ENCODE measurements at places on chromosomes 4 and X.
A peak's percentile ranks its signal among the peaks of the same experiment; 100 is the strongest.

GRCh38 chr4:128980816-128981326, 112.5 kb downstream of the SCLT1 start:
- no peak for DNase-seq

DNA sequence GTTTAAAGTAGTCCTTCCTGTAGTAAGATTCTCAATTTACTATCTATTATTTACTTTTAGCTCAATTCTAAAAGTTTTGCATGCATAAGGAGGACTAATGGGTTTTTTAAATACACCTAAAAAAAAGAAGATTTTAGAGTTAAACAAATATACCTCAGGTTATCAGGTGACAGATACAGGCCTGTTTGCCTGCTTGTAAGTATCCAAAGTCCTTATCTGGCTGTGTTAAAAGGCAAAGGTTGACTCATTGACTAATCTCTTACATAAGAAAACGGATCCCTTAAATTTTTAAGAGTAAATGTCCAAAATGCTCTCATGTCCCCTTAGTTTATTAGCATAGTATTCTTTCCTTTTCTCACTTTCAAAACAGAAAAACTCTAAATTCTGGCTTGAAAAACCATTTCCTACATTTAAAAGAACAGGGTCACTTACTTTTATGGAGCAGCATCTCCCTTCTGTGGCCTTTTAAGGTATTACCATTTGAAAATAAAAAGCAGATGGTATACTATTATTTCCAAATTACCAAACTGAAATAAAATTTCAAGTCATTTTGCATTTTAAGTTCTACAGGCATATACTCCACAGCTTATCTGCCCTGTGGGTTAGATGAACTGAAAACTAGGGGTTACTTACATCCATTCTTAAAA, 4.5 kb downstream of the CBR4 start:
- no peak for DNase-seq

DNA sequence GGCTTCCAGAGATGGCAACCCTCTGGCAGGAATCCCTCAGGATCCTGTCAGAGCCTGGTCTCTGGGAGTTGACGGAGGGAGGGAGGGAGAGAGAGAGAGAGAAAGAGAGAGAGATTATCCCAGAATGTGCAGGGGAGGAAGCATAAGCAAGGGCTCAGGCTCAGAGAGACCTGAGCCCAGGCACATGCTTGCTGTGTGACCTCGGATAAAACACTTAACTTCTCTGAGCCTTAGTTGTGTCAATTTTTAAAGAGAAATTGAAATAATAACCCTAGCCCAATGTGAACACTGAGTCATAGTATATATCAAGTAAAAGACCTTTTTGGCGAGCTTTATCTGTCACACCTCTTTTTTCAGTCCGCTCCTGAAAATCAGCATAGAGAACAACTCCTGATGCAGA, 473 bp upstream of the USP51 start:
- no peak for DNase-seq

DNA sequence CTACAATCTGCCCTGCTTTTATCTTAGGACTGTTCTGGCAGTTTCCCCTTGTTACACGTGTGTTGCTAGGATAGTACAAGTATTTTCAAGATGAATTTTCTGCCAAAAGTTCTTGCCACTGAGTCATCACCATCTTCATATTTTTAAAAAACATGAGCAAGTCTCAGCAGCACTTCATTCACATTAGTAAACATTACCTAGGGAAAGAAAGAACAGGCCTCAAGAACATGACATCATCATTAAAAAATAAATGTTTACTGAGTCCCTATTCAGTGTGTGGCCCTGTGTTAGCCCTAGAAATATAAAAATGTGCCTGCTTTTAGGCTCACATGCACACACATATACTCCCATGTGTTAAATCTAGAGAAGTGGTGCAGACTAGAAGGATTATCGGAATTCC, 18.7 kb upstream of the GPC3 start:
- no peak for DNase-seq

DNA sequence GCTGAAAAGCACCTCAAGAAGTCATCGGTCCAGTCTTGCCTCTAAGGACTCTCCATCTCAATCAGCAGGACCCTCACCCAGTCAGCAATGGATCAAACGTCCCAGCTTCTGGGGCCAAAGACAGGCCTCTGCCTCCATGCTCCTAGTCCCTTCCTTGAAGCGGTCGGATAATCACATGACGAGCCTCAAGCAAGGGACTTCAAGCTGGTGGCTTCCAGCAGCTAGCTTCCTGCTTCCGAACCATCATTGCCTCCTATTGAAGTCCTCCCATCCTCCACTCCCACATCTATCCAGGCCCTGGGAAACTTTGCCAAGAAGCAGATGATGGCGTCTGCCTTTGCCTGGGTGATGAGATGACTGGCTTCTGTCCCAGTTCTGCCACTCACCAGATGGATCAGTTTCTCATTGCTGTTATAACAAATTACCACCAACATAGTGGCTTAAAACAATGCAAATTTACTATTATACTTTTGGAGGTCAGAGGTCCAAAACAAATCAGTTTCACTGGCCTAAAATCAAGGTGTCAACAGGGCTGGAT, 135.2 kb upstream of the MAMLD1 start:
- no peak for DNase-seq

GRCh38 chr4:42330002-42330592, 67.2 kb upstream of the SHISA3 start:
- no peak for DNase-seq

- DNase-seq = no peak
Observed at GRCh38 chr4:147820975-147821374, 89.1 kb downstream of the ARHGAP10 start.

- peak; percentile 53 for DNase-seq
Observed at GRCh38 chrX:136780763-136781162, at the start of gene ARHGEF6. TSS of gene ARHGEF6 (minus strand) at chrX:136780932. CDS start at chrX:136780882, 50 bp downstream.

- DNase-seq = no peak
Observed at GRCh38 chr4:107939307-107939706, 8.0 kb downstream of the CYP2U1 start.

GRCh38 chr4:17060230-17060629, 161.8 kb upstream of the LDB2 start:
- DNase-seq = no peak

DNA sequence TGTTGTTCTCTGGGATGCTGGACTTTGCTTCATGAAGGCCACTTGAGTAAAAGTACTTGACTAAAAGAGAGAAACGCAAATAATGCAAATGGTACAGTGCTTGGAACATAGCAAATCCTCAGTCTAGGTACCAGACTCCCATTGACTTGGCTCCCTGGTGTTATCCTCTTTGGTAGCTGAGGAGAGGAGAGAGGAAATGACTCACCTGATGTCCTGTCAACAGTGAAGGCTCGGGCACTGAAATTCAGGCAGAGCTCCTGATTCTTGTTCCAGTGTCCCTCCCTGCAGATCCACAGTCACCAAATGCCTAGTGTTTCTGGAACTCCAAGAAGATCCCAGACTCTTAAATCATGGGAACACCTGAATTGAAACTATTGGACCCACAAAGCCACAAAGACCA, 22.5 kb upstream of the TCEAL4 start:
- no peak for DNase-seq

DNA sequence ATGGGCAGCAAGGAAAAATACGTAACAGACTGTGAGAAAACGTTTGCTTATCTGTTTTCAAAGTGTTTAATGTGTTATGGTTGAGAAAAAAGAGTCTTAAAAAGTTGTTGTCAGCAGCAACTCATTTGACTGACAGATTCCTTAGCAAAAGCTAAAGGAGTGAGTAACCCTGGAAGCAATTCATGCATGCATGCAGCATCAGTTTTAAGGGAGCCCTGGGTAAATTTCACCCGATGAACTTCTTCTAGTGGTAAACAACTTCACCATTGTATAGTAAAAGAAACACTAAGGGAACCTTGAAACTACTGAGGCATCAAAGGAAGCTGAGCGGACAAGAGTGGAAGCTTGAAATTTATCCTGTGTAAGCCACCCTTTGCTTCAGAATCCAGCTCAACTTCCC, 583.2 kb upstream of the INTU start:
- DNase-seq = no peak

GRCh38 chr4:177671845-177672244, 229.6 kb upstream of the AGA start:
- no peak for DNase-seq

- peak; percentile 77 for DNase-seq
Observed at GRCh38 chr4:184833046-184833838, 7.5 kb upstream of the ACSL1 start.

- DNase-seq = no peak
Observed at GRCh38 chrX:344371-344901, 25.8 kb upstream of the GTPBP6 start.

- no peak for DNase-seq
Observed at GRCh38 chrX:30151964-30152363, 63.4 kb upstream of the MAGEB2 start.

GRCh38 chr4:139522457-139522856, 33.6 kb downstream of the SETD7 start:
- no peak for DNase-seq

DNA sequence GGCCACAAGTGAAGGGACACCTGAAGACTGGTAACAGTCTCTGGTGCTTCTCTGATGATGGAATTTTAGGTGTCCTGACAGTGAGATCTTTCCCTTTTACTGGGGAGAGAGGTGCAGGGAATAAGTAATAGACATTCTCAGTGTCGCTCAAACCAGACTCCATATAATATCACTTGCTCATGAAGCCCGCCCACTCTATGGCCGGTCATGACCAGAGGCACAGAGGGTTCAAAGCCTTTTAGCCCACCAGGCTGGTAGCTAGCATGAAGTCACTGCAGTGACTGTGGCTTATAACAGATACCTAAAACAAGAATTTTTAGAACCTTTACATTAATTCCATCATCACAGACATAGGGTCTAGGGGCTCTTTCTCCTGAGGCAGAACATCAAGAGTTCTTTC, 2.9 kb downstream of the CD40LG start:
- no peak for DNase-seq

DNA sequence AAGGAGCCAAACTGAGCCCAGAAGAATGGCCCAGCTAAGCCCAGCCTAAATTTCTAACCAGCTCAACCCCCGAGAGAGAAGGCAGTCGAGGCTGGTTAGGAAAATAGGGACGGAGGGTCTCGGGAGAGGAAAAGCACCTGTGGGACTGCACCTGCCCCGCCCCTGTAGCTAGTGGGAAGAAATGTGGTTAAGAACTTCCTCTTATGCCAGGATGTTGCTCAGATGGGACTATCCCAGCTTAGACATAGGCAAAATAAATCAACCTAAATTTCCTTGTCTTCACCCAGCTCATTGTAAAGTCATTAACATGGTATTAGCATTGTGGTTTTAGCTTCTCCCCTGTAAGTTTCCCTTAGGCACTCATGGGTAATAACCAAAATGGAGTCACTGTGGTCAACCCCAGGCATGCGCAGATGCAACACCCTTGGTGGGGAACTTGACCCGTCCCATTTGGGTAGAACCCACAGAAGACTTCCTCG, 86.8 kb downstream of the ZNF718 start:
- no peak for DNase-seq

DNA sequence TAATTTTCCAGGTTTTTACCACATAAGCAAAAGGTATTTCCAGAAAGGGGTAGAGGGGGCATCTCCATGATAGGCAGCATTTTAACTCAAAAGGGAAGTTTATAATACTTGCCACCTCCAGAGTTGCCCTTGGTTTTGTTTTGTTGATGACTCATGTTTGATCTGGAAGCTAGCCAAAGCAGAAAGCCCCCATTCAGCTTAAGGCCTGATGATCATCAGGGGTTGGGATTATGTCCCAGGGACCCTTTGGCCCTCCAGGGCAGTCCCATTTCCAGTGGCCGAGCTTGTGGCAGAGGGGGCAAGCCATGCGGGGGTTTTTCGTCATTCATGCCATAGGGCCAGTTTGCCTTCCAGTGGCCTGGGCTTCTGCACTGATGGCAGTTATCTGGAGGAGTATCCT, 143.0 kb upstream of the PLAC1 start:
- no peak for DNase-seq

DNA sequence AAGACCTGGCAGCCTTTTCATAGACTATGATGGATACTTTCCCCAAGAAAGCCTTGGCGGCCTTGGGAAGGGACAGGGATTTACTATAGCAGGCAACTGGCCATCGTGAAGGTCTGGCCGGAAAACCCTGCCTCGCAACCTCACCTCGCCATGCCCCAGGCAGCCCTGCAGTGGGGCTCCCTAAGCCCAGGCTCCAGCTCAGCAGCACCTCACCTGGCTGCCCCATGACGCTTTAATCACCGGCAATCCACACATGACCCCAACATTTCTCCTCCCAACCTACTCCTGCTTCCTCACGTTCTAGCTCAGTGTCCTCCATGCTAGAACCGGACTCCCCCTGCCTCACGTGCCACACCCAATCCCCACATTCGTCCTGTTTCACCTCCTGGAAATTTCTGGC, 82.4 kb downstream of the NSUN7 start:
- no peak for DNase-seq

- peak; percentile 41 for DNase-seq
Observed at GRCh38 chrX:119273420-119274192, 37.5 kb downstream of the PGRMC1 start.

GRCh38 chr4:129488427-129488826, 392.5 kb downstream of the C4orf33 start:
- DNase-seq = no peak

- DNase-seq = peak; percentile 54
Observed at GRCh38 chr4:88223516-88223915, 60.8 kb downstream of the PPM1K start.

- DNase-seq = peak; percentile 60
Observed at GRCh38 chr4:151403656-151404055, 5.3 kb upstream of the FHIP1A start.

- peak; percentile 20 for DNase-seq
Observed at GRCh38 chrX:13022926-13023325, 21.5 kb downstream of the FAM9C start.

DNA sequence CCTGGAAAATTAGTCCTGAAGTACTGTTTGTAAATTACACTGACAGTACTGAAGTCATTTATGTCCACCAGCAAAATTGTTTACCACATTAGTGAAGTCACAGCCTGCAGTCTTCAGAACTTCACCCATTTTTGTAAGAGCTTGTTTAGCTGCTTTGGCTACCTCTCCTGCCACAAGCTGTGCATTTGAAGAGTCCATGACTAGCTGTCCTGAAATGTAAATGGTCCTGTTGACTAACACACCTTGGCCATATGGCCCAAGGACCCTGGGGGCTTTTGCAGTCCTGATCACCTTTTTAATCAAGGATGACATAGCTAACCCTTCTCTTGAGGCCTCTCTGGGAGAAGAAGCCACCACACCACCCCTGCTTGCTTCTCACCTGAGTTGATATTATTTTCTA, 21.4 kb upstream of the ZNF518B start:
- DNase-seq = no peak

GRCh38 chr4:158778156-158778711, 9.4 kb downstream of the FNIP2 start:
- no peak for DNase-seq

DNA sequence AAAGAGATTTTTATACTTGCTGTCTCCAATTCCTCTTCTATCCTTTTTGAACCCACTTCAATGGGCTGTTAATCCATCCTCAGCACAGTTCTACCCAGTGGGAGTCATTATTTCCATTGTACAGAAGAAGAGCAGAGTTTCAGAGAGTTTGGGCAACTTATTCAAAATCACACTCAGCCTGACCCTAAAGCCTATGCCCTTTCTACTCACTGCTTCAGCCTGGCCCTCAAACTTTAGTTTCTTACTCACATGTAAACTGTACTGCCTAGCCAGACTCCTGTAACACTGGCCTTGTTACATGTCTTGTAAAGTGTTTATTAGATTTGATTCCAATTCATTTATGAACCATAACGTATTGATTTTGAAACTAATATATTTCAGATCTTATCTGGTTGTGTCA, 25.1 kb upstream of the USO1 start:
- no peak for DNase-seq

- peak; percentile 96 for DNase-seq
Observed at GRCh38 chr4:81491943-81492342, 20.2 kb upstream of the RASGEF1B start.

GRCh38 chr4:69858690-69859089, 1.3 kb downstream of the SULT1E1 start:
- no peak for DNase-seq
